ENCODE measurements at places on chromosomes 4 and X. TPM values are rescaled to one million over a fixed set of nuclear protein-coding genes. Genes with fewer than 3 reads are reported as not detected.

SPIN2A gene
- total RNA-seq = not detected

GRCh38 chr4:172657081-172657480, 511.5 kb upstream of the GALNT7 start:
- no peaks in the 10 kb centered on the region for H3K36me3 ChIP-seq
- no peak overlapping the region for H3K27ac ChIP-seq
- no peaks in the 10 kb centered on the region for H3K4me1 ChIP-seq
- DNase-seq = no peak

- DNase-seq = no peak
- no peak overlapping the region for H3K27ac ChIP-seq
- no peak overlapping the region for H3K4me3 ChIP-seq
- no peaks in the 10 kb centered on the region for H3K27me3 ChIP-seq
Observed at GRCh38 chr4:174561560-174561959, 39.3 kb upstream of the HPGD start.

DNA sequence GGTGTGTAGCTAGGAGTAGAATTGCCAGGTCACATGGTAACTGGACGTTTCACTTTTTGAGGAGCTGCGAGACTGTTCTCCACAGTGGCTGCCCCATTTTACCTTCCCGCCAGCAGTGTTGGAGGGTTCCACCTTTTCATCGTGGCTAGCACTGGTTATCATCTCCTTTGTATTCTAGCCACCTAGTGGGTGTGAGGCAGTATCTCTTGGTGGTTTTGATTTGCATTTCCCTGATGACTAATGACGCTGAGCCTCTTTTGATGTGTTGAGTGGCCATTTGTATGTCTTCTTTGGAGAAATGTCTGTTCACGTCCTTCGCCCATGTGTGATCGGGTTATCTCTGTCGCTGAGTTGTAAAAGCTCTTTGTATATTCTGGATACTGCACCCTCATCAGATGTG, 10.6 kb downstream of the ABCD1 start:
- DNase-seq = no peak
- H3K4me1 ChIP-seq = no peaks in the 10 kb centered on the region
- no peaks in the 10 kb centered on the region for H3K36me3 ChIP-seq
- no peaks in the 10 kb centered on the region for H3K27me3 ChIP-seq
- no peak overlapping the region for H3K4me3 ChIP-seq
- no peak overlapping the region for H3K27ac ChIP-seq

ZNF518B gene
- total RNA-seq = 13.3 TPM
